Activated naive CD4-positive, alpha-beta T cell treated with anti-CD3 and anti-CD28 coated beads, Interleukin-2, amount 50 U/mL, for 16 hours (primary cell): ENCODE measurements at places on chromosomes 7 and 10.

DNA sequence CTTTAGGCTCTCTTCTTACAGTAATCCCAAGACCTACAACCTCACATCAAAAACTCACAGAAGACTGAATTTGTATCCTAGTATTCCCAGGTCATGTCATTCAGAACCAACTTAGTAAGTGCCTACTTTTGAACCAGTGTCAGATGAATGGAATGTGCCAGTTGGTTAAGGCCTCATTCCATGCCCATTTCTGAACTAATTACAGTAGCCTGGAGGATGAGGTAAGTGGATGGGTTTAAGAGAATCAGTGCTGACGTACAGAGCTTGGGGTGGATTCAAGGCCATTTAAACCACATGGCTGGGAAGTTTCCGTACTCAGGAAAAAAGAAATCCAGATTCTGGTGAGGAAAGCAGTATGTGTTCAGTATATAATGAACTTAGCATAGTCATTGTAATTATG is 21.9 kb upstream of the FOXP2 start:
- DNase-seq: no peak

- no peak for DNase-seq
Measured at GRCh38 chr10:121152935-121153334, 301.8 kb downstream of the WDR11 start.

DNA sequence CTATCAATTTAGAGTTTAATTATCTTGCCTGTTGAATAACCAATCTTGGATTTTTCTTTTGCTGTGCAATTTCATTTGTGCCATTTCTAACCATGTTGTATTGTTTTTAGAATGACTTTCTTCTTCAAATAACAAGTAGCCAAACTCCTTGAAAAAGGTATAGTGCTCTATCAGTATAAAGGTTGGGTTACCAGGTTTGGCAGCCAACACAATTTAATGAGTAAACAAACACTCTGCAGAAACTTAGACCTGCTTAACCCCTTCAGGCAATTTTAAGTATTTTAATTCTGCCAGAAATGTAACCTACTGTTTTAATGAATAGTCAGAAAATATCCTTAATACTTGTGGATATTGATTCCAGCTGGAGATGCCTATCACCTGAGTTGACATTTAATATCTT is 299.8 kb downstream of the ARL4A start:
- no peak for DNase-seq

GRCh38 chr7:81366546-81366945 is 403.3 kb downstream of the HGF start:
- DNase-seq: no peak

- no peak for DNase-seq
Measured at GRCh38 chr7:99733003-99733402, 2.0 kb downstream of the CYP3A7 start.

GRCh38 chr7:47444376-47445098 is 137.4 kb downstream of the TNS3 start:
- DNase-seq: no peak

DNA sequence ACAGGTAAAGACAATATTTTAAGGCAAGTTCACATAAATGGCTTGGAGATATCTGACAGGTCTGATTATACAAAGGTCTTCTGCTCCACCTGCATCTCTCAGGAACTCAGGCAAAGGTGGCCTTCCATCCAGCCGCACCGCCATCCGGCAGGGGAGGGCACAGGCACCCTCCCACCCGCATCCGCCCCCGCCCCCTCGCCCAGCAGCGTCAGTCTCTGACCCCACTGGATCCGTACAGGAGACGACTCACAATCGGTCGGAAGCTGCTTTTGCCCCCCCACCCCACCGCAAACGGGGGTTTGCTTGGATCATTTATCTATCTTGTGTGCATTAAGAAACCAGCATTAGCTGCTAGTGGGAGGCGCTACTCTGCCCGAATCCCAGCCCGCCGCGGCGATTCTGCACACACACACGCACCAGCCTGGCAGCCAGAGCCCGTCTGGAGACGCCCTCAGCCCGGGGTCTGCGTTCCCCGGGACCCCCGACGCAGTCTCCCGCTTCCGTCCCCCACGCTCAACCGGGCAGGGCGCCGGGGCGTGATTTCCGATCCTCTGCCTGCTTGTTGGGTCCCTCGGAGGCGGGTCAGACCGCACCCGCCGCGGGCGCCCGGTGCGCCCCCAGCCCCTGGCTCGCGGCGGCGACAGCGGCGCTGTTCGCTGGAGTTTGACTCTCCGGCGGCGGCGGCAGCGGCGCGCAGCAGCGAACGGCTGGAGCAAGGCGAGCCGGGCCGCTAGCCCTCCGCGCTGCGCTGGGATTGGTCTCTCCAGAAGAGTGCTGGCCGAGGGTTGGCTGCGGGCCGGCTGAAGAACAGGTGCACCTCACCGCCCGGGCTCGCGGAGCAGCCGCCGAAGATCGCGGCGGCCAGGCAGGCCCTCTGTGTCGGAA is 820 bp upstream of the NRG3 start:
- DNase-seq: no peak

DNA sequence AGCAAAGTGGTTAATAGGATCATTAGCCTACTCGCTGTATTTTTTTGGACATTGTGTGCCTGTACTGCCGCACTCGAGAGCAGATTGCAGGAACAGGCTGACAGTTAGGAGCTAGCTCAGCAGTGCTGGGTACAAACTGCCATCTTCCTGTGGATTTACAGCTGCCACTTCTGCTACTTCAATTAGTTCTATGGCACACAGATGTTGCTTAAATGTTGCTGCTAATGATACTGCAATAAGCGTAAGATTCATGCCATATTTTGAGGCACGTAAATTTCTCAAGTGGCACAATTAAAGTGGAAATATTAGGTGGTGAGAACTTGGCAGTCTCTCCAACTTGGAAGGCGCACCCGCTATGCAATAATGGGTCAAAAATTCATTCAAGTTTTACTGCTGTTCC is 171.9 kb downstream of the EBF3 start:
- no peak for DNase-seq

DNA sequence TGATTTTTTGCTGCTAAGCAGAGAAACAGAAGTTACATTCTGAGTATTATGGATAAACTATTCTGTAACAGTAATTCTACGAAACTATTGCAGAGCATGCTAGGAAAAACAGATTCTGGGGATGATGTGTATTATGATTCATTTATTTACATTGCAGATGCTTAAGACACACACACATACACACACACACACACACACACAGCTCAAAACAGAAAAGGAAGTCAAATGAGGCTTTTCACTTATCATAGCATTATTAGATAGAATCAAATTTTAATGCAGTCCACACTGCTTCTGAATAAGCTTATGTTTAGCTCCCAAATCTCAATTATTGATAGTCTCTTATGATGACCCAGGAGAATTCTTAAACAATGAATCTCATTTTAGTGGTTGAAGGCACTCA is 307.2 kb downstream of the HGF start:
- no peak for DNase-seq

DNA sequence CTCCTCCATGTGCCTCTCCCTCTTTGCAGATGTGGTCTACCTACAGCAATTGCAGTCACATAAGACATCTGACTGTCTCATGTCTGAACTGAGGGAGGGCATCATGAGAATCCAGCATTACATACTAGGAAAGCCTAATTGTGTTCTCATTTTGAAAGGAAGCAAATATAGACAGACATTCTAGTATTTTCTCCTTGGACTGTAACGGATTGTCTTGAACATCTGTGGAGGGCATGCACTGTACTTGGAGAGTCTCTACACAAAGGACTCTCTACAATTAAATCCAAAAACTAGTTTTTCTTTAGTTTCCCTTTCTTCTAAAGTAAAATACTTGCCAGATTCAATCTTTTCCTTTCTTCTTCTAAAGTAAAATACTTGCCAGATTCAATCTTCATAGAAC is 34.7 kb upstream of the TRIL start:
- no peak for DNase-seq

GRCh38 chr10:101646364-101646763 is 48.6 kb downstream of the FBXW4 start:
- no peak for DNase-seq
